ENCODE measurements at places on chromosomes 13 and 19.

GRCh38 chr19:11843722-11844121 lies 4.8 kb upstream of the ZNF439 start:
- DNase-seq = no peak

DNA sequence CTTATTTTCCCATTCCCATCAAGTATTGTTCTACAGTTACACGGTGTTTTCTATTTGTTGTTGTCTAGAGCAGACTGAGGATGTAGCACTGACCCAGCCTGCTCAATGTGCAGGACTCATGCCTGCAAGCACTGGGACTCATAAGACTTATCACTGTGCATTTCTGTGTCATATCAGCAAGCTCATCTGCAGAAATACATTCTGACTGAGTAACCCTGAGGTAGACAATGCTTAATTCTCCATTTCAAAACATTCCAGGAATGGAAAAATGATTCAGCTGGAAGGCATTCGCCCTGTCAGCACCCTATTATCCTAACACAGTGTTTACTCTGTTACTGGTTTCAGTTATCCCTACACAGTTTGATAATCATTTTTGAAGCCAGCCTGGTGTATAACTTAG lies 2506.4 kb downstream of the PCDH9 start:
- DNase-seq = no peak

GRCh38 chr13:45412274-45413049 lies 5.7 kb downstream of the SLC25A30 start:
- no peak for DNase-seq

DNA sequence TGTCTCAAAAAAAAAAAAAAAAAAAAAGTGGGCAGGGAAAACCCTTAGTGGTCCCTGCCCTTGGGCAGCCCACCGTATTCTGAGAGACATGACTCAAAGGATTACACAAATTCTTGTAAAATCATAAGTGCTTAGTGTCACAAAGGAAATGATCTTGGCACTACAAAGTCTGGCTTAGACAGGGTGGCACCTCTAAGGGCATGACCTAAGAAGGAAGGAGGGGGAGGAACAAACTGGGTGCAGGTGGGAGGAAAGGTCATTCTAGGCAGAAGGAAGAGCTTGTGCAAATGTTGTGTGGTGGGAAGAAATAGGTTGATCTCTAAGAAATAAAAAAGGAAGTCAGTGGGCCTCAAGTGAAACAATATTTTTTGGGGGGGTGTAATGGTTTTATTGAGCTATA lies 10.4 kb downstream of the PNPLA6 start:
- DNase-seq = no peak

DNA sequence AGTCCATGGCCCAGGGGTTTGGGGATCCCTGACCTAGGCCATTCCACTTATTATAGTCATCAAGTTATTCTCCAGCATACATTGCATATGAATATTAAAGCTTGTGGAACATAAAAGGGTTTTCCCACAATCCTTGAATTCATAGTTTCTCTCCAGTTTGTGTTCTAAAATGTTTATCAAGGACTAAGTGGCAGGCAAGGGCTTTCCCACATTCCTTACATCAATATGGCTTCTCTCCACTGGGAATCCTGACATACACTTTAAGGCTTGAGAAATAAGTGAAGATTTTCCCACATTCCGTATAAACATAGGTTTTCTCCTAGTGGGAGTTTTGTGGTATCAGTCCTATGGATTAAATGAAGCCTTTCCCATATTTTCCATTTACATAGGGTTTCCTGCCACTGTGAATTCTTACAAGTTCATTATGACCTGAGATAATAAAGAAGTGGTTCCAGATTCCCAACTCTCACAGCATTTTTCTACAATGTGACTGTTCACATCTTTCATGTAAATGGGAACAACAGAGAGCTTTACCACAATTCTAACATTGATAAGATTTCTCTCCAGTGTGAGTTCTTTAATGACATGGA lies 14.5 kb downstream of the ZNF426 start:
- DNase-seq = no peak

GRCh38 chr19:12994701-12995595 lies at the start of gene NFIX:
Gene NFIX (plus strand): TSS chr19:12995475. CDS start chr19:12995838, 363 bp downstream.
- DNase-seq = peak; percentile 70

GRCh38 chr13:33963134-33963533 lies 145.2 kb downstream of the RFC3 start:
- DNase-seq = no peak

- no peak for DNase-seq
Observed at GRCh38 chr13:79673310-79673992, 192.5 kb downstream of the NDFIP2 start.

- DNase-seq = no peak
Observed at GRCh38 chr19:23699521-23699860, 12.5 kb upstream of the ZNF675 start.

GRCh38 chr13:40624383-40624782 lies 42.1 kb downstream of the FOXO1 start:
- DNase-seq = no peak

DNA sequence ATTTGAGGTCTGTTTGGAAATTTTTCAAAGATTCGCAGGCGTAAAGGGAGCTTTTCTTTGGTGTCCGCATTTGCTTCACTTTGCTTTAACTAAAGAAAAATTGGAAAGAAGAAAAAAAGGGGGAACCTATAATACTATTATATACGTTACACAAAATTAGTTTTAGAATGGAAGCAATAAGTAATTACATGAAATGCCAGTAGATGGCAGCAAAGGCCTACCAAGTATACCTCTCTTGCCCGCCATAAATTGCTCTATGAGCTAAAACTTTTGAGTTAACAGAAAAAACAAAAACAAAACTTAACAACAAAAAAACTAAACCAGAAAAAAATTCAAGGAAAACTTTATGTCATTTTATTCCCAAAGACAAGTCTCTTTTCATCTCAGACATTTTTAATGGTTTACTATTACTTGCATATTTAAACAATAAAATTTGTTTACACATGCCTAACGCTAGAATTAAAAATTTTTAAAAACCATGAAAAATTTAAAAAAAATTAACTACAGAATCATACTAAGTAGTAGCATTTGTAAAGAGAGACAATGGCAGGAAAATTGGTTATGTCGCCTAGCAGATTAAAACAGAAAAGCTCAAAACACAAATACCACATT lies 271.4 kb downstream of the NALCN start:
- no peak for DNase-seq

Data from transverse colon (tissue), 4 donors.